ENCODE measurements at places on chromosomes 5 and 9.

DNA sequence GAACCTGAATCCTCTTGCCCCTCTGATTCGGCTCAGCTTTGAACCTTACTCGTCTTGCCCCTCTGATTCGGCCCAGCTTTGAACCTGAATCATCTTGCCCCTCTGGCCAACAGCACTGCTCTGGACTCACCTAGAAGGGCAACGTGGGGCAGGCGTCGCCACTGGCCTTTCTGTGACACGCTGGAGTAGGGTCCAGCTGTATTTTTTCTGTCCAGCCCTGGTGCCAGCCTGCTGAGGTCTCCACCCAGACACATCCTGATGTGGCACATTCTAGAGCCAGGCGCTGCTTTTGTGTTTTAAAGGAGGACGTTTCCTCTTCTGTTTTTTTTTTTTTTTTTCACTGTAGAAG is 15.2 kb upstream of the CPEB4 start:
- no peak for DNase-seq

- no peak for DNase-seq
Observed at GRCh38 chr9:77040340-77040739, 20.9 kb downstream of the FOXB2 start.

DNA sequence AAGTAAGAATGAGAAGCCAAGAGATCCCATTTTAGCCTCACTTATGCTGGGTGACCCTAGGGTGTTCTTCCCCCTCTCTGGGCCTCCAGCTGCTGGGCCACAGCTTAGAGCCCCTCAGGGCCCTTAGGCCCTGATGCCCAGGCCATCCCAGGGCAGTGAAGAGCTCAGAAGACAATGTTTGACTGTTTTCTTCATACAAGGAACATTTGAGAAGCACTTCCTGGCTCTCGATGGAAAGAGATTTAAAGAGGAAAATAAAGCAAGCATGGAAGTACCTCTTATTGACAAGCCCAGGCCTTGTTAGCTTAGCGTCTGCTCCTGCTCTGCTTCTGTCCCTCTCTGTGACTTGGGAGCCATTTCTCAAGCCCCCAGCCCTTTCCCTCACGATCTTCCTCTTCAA is 165.9 kb upstream of the SMIM23 start:
- no peak for DNase-seq

- DNase-seq: no peak
Observed at GRCh38 chr5:135866016-135866415, 29.6 kb downstream of the IL9 start.

GRCh38 chr5:82277613-82277986 is 554 bp downstream of the RPS23 start:
- no peak for DNase-seq

DNA sequence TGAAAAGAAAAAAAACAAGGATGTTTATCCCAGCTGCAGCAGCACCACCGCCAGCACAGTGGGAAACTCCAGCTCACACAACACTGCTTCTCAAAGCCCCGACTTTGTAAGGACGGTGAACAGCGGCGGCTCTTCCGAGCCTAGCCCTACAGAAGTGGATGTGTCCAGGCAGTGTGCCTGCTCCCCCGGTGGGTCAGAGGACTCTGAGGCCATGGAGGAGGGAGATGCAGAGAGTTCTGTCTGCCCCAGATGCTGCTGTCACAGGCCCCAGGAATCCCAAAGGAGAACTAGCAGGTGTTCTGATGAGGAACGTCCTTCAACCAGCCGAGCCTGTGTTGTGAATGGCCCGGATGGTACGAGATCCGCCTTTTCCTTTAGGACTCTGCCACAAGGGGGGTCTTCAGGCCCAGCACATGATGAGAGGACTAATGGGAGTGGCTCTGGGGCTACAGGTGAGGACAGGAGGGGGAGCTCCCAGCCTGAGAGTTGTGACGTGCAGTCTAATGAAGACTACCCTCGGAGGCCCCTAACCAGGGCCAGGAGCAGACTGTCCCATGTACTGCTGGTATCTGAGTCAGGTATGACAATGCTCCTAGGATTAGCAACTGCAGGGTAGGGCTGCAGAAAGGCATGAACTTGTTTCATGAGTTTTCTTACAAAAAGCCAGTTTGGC is 43.7 kb downstream of the FBXO38 start:
- DNase-seq: no peak

GRCh38 chr5:147190331-147190730 is 44.5 kb upstream of the STK32A start:
- no peak for DNase-seq

DNA sequence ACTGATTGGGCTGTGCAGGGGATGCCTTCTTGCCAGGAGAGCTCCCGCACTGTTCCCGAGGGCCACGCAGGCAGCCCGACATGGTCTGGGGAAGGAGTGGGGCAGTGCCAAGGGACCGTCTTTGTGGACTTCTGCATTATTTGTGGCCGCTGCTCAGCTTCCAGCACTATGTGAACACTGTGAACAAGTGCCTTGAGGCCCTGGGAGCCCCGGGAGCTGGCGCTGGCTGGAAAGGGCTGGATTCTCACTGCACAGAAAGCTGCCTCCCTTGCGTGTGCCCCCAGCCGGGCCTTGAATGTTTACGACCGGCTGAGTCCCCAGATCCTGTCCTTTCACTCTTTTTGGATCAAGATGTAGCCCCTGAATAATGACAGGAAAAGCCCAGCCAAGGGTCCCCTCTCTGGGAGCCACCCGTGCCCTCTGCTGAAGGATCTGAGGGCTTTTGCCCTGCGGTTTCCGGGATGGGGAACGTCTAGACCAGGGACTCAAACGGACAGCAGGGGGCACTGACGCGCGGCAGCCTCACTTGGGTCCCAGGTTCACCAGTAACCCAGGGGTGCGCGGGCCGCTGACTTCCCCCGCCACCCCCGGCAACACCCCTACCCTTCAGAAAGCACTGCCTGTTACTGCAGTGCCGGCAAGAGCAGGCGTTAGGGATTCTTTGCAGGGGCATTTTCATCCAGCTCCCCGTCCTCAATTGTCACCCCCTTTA is 98.9 kb upstream of the FCN2 start:
- no peak for DNase-seq
